ENCODE measurements at places on chromosomes 12 and 14. TPM values are rescaled to one million over a fixed set of nuclear protein-coding genes. Genes with fewer than 3 reads are reported as not detected.

The TAS2R7 gene
- not detected for total RNA-seq

The SERPINA9 gene
- not detected for total RNA-seq

The SNX6 gene
- total RNA-seq = 9.4 TPM

The MANSC4 gene
- not detected for total RNA-seq

DNA sequence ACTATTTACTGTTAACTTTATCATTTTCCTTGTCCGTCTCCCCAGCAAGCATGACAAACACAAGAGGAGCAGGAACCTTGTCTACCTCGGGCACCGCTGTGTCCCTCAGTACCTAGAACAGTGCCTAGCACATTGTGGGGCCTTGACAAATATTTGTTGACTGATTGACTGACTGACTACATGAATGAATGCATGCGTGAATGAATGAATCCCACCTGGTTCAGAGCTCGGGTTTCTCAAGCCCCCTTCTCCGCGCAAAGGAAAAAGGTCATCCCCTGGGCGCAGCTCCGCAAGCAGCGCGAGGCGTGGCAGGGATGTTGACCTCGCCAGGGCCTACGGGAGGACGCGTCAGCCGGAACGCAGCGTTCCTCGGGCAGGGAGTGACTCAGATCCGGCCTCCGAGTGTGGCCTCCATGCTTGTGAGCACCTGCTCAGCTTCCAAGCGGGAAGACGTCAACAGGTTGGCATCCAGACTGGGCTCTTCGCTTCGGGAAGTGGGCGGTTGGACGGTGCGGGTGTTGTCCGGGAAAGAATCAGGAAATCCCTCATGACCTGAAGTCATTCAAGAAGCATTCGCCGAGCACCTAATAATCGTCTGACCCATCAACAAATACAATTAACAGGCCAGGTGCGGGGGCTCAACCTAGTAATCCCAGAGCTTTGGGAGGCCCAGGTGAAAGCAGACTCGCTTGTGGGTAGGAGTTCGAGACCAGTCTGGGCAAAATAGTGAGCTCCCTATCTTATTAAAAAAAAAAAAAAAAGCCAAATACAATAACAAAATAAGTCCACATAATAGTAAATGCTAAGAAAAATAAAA, 13.9 kb upstream of the UBC start:
- peak; percentile 93 for DNase-seq

The KDM2B gene
- 38.4 TPM for total RNA-seq

GRCh38 chr14:104219731-104220214, 81.4 kb downstream of the KIF26A start:
- no peak for DNase-seq

GRCh38 chr12:16610743-16611142, 4.8 kb upstream of the LMO3 start:
- DNase-seq = no peak

GRCh38 chr12:96416033-96416799, 16.0 kb upstream of the CDK17 start:
- DNase-seq = peak; percentile 28

The INSM2 gene
- total RNA-seq = 0.08 TPM

DNA sequence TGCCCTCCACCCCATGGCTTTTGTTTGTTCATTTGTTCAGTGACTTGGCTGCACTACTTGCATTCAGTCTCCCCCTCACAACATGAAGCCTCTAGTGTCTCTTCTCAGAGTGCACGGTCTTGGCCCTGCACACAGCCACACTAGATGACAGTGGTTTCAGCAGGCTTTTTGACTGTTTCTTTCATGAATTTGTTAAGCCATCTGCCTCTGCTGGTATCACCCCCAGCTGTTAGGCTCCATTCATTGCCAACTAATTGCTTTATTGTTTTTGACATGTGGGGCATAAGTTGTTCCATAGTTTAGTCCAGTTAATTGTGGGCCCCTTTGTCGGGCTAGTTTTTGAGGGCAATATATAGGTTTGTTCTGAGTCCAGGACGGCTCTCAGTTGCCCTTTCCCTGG, 18.8 kb downstream of the OS9 start:
- DNase-seq = no peak

GRCh38 chr14:76977793-76978720, 50.5 kb downstream of the IRF2BPL start:
- DNase-seq = no peak

DNA sequence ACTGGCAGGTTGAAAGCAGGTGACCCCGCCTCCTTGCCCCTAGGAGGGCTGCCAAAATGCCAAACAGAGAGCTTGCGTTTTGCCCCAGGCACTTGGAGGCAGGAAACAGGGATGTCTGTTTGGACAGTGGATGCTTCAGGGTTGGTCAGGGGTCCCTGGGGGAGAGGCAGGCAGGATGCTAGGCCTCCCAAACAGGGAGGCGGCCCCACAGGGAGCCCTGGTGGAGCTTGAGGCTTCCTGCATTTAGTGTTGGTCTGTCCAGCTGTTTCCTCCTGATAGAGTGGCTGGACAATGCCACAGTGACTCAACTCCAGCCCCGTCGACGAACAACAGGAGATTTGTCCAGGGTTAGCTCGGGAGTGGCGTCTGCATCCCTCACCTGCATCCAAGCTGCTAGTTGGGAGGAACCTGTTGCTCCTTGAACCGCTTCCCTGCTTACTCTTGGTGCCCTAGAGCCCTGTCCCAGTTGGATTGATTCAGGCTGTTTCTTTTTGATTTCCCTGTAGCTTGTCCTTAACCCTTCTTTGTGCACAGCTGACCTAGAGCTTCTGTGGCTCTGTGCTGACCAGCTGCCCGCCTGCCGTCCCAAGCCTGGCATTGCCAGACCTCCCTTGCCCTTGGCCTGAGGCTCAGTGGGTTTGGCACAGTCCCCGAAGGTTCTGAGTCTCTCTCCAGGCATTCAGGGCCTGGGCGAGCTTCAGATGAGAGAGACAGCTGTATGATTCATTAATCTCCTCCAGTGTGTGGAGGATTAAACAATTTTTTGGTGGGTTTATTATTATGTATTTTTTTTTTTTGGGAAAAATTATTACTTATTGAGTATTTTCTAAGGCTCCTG, 45.9 kb downstream of the TSPAN9 start:
- no peak for DNase-seq

DNA sequence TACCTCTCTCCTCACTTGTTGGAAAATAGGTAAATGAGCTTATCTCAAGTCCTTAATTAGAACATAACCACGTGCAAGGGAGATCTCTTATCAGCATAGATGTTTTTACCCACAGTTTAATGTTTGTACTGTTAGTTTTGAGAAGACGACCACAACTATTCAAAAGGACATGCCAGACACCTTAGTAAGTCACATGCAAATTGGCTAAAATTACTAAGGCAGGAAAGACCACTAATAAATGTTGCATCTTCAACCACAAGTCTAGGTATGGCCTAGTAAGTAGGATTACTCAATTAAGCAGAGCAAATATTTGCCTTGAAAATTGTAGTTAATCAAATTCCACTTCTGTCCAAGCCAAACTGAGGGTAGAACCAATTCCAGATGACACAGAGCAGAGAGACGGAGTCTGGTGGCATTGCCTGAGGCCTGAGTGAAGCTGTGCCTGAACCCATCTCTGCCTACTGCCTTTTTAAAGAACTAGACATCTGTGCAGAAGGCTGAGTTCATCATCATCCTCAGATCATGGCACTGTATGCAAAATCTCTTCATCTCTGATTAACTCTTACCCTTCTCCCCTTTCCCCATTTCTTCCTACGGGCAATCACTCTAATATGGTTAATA, 29.7 kb upstream of the CHST11 start:
- no peak for DNase-seq

The KRT8 gene
- total RNA-seq = 5,686 TPM

The TMPRSS12 gene
- not detected for total RNA-seq

DNA sequence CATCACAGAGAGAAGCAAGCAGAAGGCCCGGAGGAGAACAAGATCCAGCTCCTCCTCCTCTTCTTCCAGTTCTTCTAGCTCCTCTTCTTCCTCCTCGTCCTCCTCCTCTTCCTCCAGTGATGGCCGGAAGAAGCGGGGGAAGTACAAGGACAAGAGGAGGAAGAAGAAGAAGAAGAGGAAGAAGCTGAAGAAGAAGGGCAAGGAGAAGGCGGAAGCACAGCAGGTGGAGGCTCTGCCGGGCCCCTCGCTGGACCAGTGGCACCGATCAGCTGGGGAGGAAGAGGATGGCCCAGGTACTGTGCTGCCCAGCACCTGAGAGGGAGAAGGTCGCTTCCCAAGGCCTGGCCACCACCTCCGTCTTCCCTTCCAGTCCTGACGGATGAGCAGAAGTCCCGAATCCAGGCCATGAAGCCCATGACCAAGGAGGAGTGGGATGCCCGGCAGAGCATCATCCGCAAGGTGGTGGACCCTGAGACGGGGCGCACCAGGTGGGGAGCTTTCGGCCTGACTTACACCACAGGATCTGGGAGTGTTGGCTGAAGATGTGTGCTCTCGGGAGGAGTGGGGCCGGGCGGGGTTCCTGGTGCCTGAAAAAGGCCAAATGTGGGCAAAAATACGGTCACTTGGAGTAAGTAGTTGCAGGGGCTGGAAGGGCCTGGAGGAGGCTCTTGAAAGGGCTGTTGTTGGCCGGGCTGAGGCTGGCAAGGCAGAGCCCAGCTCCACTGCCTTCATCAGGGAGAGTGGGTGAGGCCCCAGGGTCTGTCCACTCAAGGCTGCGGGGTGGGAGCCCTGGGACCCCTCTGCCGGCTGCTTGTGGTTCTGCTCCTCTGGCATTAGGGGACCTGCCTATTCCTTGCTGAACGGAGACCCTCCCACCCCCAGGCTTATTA, 1.4 kb downstream of the ARL6IP4 start:
- no peak for DNase-seq

The TEX52 gene
- total RNA-seq = 0.10 TPM

The DEGS2 gene
- 94.2 TPM for total RNA-seq

The PCK2 gene
- total RNA-seq = 36.1 TPM

- DNase-seq = no peak
Measured at GRCh38 chr14:84456946-84457345, 1073.0 kb upstream of the FLRT2 start.

GRCh38 chr14:69547701-69548348, 26.8 kb downstream of the CCDC177 start:
- DNase-seq = no peak

GRCh38 chr12:132489078-132489601, 811 bp upstream of the FBRSL1 start:
- DNase-seq = no peak

The NEUROD4 gene
- total RNA-seq = not detected

- no peak for DNase-seq
Measured at GRCh38 chr12:2214411-2214810, 161.6 kb downstream of the CACNA1C start.

GRCh38 chr12:89932954-89933353, 224.3 kb upstream of the ATP2B1 start:
- DNase-seq = no peak

DNA sequence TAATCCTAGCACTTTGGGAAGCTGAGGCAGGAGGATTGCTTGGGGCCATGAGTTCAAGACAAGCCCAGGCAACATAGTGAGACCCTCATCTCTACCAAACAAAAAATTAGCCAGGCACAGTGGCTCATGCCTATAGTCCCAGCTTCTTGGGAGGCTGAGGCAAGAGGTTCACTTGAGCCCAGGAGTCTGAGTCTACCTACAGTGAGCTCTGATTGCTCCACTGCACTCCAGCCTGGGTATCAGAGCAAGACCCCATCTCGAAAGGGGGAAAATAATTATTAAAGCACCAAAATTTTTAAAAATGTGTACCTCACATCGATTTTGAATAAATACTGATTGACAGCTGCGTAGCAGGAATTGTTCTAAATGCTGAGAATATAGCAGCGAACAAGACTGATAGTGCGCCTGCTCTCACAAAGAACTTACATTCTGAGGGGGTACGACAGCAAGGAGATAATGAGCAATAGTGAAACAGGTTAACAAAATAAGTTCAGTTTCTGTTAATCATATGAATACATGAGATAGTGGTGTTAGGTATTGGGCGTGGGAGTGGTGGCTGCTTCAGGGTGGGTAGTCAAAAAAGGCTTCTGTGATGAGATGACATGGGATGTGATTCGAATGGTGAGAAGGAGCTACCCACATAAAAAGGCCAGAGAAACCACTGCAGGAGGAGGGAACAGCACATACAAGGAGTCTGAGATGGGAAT, 19.6 kb downstream of the HCFC2 start:
- no peak for DNase-seq

DNA sequence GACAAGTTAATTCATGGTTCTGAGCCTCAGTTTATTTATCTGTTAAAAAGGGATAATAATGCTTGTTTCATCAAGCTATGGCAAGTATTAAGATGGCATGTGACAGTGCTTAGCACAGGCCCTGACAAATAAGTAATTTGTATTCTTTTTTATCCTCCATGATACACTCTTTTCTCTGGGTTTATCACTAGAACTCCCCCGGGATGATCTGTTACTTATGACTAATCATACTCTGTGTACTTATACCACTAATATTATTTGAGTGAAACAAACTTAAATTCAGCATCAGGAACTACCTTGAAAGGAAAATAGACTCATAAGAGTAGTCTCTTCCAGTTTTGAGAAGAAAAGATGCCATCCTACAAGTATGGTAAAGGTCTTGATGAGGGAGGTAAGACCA, 283.8 kb downstream of the PAWR start:
- no peak for DNase-seq

The KIAA0586 gene
- total RNA-seq = 5.0 TPM

GRCh38 chr12:85036234-85036707, at the start of the genes LRRIQ1 and TSPAN19:
TSS of gene LRRIQ1 (plus strand) at chr12:85036351. CDS start at chr12:85038177, 1,826 bp downstream.
TSS of gene TSPAN19 (minus strand) at chr12:85036277. CDS start at chr12:85029946, 6,331 bp downstream.
- DNase-seq = peak; percentile 56

The RNASE4 gene
- total RNA-seq = 6.6 TPM

The CISTR gene
- not detected for total RNA-seq

DNA sequence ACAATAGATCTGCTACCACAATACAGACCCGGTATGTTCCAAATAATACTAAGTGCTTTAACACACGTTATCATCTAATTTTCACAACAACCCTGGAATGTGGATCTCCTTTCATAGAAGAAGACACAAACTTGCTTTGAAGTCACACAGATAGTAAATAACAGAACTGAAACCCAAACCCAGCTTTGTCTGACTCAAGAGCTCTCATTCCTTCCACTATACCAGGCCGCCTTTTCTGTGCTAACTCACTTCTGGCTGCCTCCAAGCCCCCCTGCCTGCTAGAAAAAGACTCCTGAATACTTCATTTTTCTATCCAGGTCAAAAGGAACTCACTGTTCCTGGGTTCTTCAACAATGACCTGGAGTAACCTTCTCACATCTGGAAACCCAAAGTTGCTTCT, 37.8 kb downstream of the PRPF40B start:
- DNase-seq = no peak

- DNase-seq = no peak
Measured at GRCh38 chr12:42039176-42039575, 105.5 kb downstream of the GXYLT1 start.

DNA sequence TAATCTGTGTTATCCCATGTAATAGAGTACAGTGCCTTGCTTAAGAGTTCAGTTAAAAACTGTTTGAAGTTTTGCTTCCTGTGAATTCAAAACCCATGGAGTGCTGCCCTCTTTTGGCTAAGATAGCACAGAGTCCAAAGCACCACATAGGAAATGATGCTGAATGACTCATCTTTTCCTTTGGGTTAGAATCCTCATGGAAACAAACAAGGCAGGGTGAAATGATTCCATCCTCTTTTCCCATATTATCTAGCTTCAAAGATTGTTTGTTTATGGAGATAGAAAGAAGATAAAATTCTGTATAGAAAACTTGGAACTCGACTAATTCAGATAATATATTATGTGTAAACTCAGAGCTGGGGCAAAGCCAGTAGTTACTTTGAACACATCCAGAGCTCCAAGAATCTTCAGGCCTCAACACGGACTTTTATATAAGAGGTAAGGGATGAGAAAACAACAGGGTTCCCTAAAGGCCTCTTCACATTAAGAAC, 87.4 kb downstream of the OTOGL start:
- peak; percentile 80 for DNase-seq

The PIWIL1 gene
- total RNA-seq = not detected

The AKAP3 gene
- 0.10 TPM for total RNA-seq

Measured in HT-29 (cell line).